ENCODE measurements at places on chromosomes 4 and X.
A peak's percentile ranks its signal among the peaks of the same experiment; 100 is the strongest.

DNA sequence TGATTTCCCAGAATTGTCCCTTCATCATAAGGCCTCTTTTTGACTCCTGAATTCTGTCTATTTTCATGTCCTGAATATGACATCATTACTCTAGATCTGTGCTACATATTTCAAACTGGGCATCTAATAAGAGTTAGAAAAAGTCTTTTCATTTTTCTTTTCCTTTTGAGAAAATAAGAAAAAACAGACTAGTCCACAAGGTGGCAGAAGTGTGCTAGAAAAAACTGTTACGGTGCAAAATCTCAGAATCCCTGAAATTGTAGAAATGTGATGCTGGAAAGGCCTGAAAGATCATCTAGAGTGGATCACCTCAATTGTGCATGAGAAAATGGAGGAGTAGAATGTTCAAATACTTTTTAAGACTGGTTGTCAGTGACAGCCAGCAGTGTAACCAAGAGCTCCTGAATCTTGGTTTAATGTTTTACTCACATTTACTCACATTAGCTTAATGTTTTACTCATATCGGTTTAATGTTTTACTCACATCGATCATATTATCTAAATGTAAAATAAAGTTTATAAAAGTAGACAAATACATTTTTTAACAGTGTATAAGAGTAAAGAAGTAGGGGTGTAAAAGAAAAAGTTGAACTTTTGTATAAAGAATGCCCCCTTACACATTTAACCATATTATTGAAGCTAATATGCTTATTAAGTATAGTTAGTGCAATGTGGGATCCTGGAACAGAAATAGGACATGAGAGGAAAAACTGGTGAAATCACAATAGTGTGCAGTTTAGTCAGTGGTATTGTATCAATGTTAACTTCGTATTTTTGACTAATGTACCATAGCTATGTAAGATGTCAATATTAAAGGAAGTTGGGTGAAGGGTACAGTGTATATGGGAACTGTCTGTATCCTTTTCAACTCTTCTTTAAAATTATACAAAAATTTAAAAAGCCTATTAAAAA, 15.2 kb downstream of the ASB11 start:
- peak; percentile 53 for ATAC-seq

GRCh38 chr4:187668526-187669082, 327.0 kb upstream of the ZFP42 start:
- no peak for ATAC-seq

DNA sequence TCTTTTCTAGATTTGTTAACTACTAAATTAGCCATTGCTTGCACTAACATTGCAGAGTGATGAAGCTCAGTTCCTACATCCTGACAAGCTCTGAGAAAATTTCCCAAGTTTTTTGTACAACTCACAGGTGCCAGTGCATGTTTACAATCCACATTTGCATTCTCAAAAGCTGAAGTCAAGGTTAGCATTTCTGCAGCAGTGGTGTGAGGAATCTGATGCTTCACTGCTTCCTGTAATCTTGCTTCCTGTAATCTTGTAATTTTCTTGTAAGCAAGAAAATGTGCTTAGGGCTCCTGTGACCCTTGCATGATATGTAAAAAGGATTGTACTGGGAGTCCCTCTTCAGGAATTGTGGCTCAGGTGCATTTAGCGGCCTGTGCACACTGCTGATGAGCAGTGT, 207.4 kb upstream of the CXCL13 start:
- no peak for ATAC-seq

DNA sequence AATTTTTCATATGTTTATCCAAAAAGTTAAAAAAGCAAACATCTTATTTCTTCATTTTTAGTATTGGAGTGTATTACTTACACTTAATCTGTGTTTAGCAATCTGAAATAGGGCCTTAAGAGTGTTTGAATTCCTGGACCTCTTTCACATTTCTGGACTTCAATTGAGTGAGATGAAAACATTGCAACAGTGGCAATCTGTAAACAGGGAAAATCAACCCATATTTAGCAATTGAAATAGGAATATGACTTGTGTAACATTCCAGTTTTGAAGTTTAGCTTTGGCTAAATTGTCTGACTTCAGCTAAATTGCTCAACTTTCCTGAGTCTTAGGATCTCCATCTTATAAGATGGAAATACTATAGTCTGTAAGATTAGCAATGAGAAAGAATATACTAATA, 34.6 kb upstream of the FHL1 start:
- ATAC-seq: no peak

DNA sequence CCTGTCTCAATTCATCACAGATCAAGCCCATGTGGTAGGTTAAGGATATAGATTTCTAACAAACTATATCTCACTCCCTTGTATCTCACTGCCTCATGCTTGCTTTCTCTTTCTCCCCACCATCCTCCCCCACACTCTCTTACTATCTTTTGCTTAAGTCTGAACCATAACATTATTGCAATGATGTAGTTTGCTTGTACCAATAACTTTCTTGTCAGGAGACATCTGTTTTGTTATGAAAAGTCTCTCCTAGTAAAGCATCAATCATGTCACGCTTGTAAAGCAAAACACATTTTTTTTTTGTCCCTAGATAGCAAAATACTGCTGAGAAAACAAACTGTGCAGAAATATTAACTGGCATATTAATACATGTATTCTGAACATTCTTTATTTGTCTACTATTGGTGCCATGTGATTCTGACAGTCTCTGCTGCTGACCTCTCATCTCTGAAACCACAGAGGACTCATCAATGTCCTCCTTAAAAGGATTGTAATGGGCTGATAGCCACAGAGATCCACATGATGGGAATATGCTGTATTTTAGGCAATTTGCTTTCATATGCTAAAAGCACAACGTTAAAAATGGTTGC, 217.5 kb downstream of the VEGFC start:
- no peak for ATAC-seq

DNA sequence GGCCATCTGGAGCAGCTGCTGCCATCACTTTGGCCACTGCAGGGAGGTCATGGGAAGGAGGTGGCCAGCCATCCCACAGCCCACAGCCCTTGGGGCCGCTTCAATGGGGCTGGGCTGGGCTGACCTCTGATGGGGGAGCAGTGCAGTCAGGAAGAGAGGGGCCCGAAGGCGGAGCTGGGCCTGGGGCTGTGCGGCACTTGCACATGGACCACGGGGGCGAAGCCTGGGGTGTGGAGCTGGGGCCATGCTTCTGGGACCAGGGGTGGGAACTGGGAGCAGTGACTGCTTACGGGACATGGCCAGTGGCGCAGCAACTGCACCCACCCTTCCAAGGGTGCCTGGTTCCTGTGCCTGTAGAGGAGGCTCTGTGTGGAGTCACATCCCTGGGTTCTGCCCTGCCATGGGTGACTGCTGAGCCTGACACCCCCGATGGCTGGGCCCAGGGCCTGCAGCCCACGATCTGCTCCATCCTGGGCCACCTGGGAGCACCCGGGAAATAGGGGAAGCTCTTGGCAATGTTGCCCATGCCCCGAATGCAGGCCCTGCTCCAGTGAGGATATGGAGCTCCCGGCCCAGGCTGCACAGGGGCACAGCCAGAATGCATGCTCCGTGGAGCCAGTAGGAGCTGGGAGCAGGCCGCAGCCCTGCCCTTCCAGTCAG, 22.4 kb upstream of the SULT1B1 start:
- no peak for ATAC-seq

DNA sequence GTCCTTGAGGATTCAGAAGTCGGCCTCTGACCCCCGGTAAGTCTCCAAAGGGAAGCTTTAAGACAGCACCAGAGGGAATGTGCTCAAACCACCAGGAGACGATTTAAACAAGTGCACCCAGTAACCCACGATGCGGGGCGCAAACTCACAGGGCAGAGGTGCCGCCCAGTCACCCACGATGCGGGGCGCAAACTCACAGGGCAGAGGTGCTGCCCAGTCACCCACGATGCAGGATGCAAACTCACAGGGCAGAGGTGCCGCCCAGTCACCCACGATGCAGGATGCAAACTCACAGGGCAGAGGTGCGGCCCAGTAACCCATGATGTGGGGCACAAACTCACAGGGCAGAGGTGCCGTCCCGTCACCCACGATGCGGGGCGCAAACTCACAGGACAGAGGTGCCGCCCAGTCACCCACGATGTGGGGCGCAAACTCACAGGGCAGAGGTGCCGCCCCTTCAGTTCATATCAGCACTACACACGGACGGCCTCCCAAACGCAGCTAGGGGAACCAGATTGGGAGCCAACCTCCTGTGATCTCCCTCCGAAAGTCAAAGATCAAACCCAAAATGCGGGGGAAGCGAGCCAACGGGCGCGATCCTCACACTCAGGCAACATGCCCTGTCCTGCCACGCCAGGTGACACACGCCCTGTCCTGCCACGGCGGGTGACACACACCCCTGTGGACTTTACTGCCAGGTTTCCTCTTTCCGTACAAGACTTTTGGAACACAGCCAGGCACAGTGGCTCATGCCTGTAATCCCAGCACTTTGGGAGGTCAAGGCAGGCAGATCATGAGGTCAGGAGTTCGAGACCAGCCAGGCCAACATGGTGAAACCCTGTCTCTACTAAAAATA, 11.3 kb downstream of the PPP2R3B start:
- no peak for ATAC-seq

- no peak for ATAC-seq
Measured at GRCh38 chrX:68121371-68121770, 311.9 kb downstream of the OPHN1 start.

DNA sequence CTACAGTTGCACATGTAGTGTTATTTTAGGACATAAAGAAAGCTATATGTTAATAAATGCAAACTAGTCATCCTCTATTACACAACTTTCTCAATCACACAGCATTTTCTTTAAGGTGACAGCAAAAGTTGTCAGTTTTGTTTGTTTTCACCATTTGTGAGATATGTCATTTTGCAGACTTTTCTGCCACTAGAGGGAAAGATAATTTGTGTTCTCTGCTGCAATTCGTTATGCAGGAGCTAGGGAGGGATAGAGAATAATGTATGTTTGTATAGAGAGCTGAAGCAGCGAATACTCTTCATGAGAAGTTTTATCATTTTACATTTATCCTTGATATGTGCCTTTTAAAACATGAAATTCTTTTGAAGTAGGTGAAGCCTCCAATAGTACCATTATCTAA, 670.6 kb upstream of the ATOH1 start:
- 0 out of 3 replicates have a peak, but pooled peaks have one; percentile 38 for ATAC-seq

Data from SK-N-SH treated with all-trans-retinoic acid at 6 μM for 48 hours (cell line).